ENCODE measurements at places on chromosomes 4 and X.
A peak's percentile ranks its signal among the peaks of the same experiment; 100 is the strongest.

DNA sequence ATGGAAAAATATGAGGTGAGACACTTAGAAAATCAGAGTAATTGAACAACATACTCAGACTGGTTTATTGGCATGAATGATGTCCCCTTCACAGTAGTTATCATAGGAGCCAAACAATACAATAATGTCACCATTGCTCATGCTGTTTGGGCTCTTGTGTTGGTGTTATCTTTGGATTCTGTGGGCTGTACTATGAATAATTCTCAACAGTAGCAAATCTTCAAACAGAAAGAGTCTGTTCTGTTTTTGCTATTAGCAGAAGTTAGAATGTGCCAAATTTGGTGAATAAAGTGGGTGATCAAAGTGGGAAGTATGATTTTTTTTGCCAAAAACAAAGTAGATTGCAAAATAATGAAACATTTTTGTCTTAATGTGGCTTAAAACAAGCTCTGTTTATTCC is 58.3 kb downstream of the GRID2 start:
- no peak for DNase-seq

DNA sequence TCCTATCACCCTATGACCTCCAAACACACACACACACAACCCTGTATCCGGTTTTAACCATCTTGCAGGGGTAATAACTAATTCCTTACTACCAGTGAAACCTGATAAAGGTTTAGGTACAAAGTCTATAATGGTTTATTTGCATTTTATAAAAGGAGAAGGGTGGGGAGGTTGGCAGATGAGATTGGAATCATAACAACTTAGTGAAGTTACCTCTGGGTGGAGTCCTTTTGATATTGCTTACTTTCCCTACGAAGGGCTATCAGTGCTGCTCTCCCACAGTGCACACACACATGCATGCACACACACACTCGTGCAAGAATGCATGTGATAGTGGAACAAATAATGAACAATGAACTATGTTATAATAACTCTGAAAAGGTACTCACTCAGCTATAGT is 56.1 kb downstream of the CCSER1 start:
- DNase-seq: no peak

DNA sequence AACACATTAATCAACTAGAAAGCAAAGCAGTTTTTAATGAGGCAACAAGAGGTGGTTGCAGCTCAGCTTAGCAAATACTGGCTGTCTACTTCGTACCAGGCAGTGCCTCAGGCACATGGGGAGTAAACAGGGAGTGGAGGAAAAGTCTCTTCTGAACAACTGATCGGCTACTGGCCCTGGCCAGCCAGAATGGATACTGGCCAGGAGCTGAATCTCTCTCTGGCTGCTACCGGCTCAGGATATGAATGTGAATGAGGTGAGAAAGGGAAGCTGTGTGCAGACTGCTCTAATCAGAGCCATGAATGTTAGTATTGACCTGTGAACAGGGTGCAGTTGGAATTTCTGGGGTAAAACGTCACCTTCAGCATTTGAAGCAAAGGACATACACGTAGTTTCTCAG is 77.3 kb downstream of the STK32B start:
- DNase-seq: no peak

- no peak for DNase-seq
These were observed 220.4 kb upstream of the AGTR2 start for GRCh38 chrX:115949900-115950822.

- no peak for DNase-seq
These were observed 90.6 kb downstream of the PTTG2 start for GRCh38 chr4:38050560-38051350.

DNA sequence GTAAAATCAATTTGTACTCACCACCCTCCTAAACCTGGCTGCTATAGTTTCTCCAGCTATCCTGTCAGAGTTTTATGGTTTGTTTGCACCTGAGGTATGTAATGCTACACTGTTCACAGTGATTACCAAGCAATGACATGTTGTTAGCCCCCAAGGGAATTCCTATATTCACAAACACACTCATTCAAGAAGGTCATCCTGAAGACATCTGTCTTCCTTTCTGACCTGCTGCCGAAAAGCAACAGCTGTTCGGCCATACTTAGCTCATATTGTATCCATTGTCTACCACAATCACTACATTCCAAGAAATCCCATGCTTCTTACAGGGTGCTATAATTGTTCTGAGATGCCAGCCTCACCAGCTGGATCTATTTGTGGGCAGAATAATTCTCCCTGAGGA is 160.1 kb upstream of the GYPA start:
- DNase-seq: no peak

- no peak for DNase-seq
These were observed 311.8 kb upstream of the SMIM31 start for GRCh38 chr4:164442180-164442579.

GRCh38 chr4:108683479-108683878 is 33.1 kb downstream of the OSTC start:
- no peak for DNase-seq

DNA sequence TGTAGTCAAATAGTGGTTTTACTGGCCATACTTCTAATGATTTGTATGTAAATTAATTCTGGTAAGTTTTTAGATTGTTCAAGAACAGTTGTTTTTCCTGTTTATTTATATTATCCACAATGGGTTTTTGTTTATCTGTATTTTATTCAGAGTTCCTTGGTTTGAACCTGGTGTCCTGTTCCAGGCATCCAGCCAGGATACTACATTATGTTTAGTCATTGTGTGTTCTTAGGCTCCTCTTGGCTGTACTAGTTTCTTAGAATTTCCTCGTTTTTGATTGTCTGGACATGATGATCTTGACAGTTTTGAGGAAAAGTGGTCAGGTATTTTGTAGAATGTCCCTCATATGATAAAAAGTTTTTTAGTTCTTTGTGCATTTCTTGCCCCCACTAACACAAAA is 7.8 kb downstream of the TIGD2 start:
- no peak for DNase-seq

DNA sequence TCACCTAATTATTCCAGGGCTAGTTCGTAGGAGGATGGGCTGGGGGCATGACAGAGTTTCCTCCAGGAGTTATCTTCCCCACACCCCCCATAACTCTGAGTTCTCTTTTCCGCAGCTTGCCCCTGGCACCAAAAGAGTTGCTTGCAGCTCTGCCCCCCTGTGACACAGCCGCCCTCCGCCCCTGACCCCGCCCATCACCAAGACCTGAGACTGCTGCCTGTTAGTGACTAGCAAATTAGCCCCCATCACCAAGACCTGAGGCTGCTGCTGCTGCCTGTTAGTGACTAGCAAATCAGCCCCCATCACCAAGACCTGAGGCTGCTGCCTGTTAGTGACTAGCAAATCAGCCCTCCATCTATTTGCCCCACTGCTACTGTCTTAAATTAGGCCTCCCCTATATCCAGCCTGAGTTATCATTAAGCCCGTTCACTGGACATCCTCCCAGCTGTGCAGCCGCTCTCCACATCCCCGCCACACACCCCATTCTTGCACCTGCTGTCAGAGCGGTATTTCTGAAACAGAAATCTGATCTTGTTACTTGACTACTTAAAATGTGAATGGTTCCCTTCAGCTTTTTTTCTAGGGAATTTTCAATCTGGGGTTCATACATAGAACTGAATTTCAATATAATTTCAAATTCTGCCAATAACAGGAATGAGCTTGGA is 1.5 kb upstream of the PAPSS1 start:
- peak; percentile 67 for DNase-seq

- DNase-seq: no peak
These were observed 224.3 kb downstream of the CAMK2D start for GRCh38 chr4:113537203-113537602.
